NCI-H2081 treated with DMSO at 0.1 percent for 48 hours (cell line): ENCODE measurements at places on chromosomes 7 and 10.
A peak's percentile ranks its signal among the peaks of the same experiment; 100 is the strongest.

DNA sequence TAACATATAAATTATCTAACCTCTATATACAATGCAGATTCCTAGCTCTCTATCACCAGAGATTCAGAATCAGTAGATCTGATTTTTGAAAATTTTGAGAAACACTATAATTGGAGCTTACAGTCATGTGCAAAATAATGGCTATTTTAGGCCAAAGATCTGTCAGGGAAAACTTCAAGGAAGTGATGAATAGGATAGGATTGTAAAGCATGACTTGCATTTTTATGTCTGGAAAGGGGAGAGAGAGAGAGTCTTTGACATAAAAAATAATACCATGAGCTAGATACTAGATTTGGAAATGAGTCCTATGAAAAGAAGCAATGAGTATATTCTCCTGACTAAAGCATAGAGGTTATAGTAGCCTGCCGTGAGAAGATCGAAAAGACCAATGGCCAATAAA is 181.1 kb downstream of the SDHAF3 start:
- no peak for DNase-seq

DNA sequence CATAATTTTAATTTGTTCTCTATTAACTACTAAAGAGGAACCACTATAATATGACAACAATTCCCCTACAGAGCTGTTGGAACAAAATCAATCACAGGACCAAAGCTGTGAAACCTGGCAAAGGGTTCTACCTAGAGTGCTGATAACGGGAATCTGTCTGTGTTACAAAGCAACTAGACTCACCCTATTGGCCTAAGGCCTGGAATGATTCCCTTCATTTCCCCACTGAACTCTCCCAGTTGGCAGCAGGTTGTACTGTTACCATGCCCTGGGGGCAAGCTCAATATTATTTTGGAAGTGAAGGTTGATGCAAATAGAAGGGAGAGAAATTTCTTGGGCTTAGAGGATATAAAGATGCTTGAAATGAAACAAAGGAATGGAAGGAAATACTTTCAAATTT is 81.8 kb downstream of the SEMA3A start:
- DNase-seq, result no peak

- DNase-seq, result no peak
Observed at GRCh38 chr10:107031931-107032699, 132.4 kb downstream of the SORCS1 start.

GRCh38 chr10:15796098-15796759 is 64.1 kb downstream of the MINDY3 start:
- DNase-seq, result no peak

GRCh38 chr10:96619120-96619519 is 32.3 kb upstream of the TM9SF3 start:
- DNase-seq, result no peak

- no peak for DNase-seq
Observed at GRCh38 chr7:148458263-148458662, 132.3 kb upstream of the C7orf33 start.

DNA sequence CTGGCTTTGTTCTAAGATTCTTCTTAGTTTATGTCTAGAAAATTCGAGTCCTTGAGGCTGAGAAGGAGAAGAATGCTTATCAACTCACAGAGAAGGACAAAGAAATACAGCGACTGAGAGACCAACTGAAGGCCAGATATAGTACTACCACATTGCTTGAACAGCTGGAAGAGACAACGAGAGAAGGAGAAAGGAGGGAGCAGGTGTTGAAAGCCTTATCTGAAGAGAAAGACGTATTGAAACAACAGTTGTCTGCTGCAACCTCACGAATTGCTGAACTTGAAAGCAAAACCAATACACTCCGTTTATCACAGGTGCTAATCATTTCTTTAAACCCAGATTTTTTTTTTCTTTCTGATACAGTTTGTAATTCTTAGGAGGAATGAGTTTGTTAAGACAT is 6.7 kb downstream of the CEP55 start:
- no peak for DNase-seq

GRCh38 chr10:16883084-16883483 is 65.9 kb upstream of the RSU1 start:
- DNase-seq, result no peak

- DNase-seq, result no peak
Observed at GRCh38 chr7:45088821-45089340, at the start of gene NACAD. Gene NACAD, minus strand, starts transcription at chr7:45088969. Its CDS starts 75 bp downstream, at chr7:45088894.

DNA sequence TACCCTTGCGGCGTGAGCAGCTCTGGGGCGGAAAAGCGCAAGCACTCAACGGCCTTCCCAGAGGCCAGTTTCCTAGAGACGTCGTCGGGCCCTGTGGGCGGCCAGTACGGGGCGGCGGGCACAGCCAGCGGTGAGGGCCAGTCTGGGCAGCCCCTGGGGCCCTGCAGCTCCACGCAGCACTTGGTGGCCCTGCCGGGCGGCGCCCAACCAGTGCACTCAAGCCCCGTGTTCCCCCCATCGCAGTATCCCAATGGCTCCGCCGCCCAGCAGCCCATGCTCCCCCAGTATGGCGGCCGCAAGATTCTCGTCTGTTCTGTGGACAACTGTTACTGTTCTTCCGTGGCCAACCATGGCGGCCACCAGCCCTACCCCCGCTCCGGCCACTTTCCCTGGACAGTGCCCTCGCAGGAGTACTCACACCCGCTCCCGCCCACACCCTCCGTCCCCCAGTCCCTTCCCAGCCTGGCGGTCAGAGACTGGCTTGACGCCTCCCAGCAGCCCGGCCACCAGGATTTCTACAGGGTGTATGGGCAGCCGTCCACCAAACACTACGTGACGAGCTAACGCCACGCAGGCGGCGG is 12.6 kb downstream of the TRIM8 start:
- no peak for DNase-seq

DNA sequence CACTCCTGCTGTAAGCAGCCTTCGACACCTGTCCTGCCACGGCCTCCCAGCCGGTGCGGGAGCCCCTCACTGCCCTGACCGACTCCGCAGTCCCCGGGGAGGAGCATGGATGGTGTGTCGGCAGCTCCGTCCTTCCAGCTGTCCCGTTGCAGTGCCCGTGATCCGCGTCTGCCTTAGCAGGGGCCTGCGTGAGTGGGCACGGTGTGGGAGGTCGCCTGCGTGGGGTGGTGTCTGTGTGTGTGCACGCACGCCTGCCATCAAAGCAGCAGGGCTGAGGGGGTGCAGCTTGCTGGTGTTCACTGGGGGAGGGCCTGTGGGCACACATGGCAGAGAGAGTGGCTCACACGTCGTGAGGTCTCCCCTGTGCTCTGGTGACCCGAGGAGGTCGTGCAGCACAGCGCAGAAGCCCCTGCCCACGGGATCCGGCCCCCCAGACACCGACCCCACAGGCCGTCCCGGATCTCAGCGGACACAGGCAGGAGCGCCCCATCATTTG is 10.3 kb downstream of the MAFK start:
- DNase-seq, result no peak

GRCh38 chr7:157021071-157021870 is 10.8 kb upstream of the MNX1 start:
- DNase-seq, result no peak

DNA sequence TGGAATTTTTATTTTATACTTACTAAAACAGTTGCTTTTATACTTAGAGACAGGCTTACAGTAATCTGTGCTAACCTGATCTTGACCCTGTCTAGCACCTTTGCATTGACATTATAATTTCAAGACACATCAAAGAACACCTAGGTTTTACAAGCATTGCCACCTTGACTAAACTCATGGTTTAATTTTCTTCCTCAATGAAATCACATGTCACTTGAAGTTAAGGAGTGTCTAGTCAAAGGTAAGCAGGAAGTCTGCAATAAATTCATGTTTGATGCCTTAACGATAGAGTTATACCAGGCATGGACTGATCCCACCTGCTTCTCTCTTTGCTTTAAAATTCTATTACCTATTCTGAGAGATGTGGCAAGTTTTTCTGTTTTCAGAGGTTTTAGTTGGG is 62.4 kb downstream of the ZNF800 start:
- no peak for DNase-seq

DNA sequence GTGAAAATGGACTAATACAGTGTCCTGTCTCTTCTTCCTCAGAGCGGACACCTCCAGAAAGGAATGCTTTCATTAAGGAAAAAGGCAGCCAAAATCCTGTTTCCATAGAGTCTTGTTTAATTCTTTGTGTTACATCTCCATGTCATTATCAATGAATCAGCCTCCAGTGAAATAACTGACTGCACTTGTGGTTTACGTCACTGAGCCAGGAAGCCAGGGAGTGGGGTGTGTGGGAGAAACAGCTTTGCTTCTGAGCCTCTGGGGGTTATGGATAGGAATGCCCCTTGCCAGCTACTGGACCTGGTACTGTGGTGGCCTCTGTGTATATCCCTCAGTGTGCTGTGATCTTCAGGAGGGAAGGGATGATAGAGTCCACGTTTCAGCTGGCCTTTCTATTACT is 416.8 kb downstream of the GALNT17 start:
- no peak for DNase-seq

GRCh38 chr7:19369806-19370205 is 224.6 kb upstream of the FERD3L start:
- peak; percentile 97 for DNase-seq

GRCh38 chr10:118939211-118940007 is 90.1 kb upstream of the NANOS1 start:
- no peak for DNase-seq

DNA sequence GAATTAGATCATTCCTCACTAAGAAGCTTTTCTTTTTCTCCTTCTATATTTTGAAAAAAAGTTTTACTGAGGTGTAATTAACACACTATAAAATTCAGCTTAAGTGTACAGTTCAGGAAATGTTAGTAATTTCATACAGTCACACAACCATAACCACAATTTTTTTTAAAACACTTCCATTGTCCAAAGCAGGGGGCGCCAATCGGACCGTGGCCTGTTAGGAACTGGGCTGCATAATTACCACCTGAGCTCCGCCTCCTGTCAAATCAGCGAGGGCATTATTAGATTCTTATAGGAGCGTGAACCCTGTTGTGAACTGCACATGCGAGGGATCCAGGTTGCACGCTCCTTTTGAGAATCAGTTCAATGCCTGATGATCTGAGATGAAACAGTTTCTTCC is 427.1 kb downstream of the TFEC start:
- DNase-seq, result no peak

- no peak for DNase-seq
Observed at GRCh38 chr7:33760834-33761233, 144.5 kb upstream of the BMPER start.

- no peak for DNase-seq
Observed at GRCh38 chr10:78263521-78263988, 229.9 kb downstream of the RPS24 start.

DNA sequence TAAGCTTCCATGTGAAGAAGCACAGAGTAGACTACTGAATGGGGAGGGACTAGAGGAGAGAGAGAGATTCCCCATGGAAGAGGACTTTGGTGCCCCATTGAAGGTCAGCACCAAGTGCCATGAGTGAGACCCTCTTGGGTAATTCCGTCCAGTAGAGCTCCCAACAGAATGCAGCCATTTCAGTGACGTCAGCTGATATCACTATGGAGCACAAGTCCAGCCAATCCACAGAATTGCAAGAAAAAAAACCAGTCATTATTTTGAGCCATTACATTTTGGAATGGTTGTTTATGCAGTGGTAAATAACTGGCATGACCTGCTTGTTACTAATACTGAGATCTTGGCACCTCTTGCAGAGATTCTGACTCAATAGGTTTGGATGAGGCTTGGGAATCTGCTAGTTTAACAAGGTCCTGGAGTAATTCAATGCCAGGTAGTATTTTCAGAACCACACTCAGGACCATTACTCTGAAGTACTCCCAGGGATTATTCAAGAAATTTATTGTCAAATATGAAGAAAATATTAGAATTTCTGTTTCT is 52.6 kb upstream of the SP8 start:
- no peak for DNase-seq

DNA sequence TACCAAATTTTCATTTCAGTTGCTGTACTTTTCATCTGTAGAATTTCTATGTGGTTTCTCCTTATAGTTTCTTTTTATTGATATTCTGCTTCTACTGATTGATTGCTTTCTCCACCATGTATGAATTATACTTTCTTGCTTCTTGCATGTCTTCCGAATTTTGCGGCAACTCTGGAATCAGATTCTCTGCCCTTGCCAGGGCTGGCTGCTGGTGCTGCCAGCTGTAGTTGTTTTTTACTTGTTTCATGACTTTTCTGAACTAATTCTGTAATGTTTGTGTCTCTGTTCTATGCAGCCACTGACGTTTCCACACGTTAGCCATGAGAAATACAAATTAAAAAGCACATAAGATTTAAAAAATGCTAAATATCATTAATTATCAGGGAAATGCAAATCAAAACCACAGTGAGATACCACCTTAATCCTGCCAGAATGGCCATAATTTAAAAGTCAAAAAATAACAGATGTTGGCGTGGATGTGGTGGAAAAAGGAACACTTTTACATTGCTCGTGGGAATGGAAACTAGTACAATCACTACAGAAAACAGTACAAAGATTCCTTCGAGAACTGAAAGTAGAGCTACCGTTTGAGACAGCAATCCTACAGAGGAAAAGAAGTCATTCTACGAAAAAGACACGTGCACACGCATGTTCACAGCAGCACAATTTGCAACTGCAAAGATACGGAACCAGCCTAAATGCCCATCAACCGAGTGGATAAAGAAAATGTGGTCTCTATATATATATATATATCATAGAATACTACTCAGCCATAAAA is 51.5 kb downstream of the MAD1L1 start:
- DNase-seq, result no peak

- no peak for DNase-seq
Observed at GRCh38 chr7:63067897-63068585, 930.6 kb upstream of the ZNF722 start.

GRCh38 chr7:122550545-122550944 is 148.4 kb downstream of the RNF133 start:
- no peak for DNase-seq

- DNase-seq, result no peak
Observed at GRCh38 chr10:50271564-50272250, 20.4 kb upstream of the ASAH2 start.

DNA sequence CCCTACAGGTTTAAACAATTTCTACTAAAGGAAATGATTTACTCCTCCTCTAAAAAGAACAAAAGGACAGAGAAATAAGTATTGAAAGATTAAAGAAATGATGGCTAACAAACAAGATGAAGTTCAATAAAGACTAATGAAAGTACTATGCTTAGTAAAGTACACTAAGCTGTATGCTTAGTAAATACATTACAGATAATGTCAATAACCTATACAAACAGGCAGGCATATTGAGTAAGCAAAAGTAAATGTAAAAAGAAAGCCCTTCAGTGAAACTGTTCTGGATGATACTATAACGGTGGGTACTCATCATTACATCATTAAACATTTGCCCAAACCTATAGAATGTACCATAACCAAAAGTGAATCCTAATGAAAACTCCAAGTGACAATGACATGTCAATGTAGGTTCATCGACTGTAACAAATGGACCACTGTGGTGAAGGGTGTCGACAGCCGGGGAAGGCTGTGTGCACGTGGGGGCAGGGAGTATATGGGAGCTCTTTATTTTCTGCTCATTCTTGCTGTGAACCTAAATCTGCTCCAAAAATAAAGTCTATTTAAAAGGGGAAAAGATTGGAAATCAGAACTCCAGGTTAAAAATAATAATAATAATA is 34.0 kb downstream of the CYTH3 start:
- DNase-seq, result no peak

- no peak for DNase-seq
Observed at GRCh38 chr7:1898628-1899185, 228.6 kb downstream of the ELFN1 start.
